ENCODE measurements at places on chromosomes 3 and 15. TPM values are rescaled to one million over a fixed set of nuclear protein-coding genes. Genes with fewer than 3 reads are reported as not detected.

Gene ADPGK
- 87.2 TPM for total RNA-seq

DNA sequence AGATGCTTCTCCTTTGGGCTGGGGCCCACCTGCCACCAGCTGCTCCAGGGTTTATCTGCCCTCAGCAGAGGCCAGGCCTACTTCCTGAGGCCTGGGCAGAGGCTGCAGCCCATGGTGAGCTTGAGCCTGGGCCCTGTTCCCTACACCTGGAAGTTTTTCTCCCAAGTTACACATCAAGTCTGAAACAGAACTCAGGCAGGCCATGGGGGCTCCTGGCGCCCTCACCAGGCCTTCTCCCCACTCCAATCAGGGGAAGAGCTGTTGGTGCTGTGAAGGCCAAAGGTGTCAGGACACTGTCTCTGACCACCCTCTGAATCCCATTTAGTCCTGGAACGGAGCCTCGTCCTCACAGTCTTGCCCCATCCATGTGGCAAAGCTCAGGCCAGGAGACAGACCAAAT is 7.3 kb downstream of the VWA5B2 start:
- DNase-seq, result no peak
- H3K4me3 ChIP-seq, result no peak overlapping the region
- no peaks in the 10 kb centered on the region for H3K4me1 ChIP-seq
- H3K36me3 ChIP-seq, result no peaks in the 10 kb centered on the region

- H3K4me3 ChIP-seq, result no peak overlapping the region
- no peak overlapping the region for H3K27ac ChIP-seq
- no peak for DNase-seq
- H3K27me3 ChIP-seq, result no peaks in the 10 kb centered on the region
- no peaks in the 10 kb centered on the region for H3K4me1 ChIP-seq
These were observed 387.9 kb downstream of the ZIC1 start for GRCh38 chr3:147797095-147797494.

DNA sequence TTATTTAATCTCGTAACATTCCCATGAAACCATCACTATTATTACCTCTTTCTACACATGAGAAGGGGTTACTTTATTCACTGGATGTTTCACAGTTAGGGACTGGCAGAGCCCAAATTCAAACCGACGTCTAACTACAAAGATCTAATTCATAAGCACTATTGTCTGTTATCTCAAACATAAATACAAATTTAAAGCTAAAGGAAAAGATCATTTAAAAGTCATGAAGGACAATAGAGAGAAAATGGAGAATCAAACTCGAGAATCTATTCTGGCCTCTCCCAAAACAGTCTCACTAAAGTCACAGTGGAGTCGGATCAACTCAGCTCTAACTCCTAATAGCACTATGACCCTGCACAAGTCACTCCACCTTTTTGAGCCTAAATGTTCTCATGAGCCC is 287.7 kb downstream of the ZIC4 start:
- H3K27me3 ChIP-seq, result no peaks in the 10 kb centered on the region
- no peak for DNase-seq
- no peak overlapping the region for H3K27ac ChIP-seq
- no peak overlapping the region for H3K4me3 ChIP-seq
- no peaks in the 10 kb centered on the region for H3K4me1 ChIP-seq
- no peaks in the 10 kb centered on the region for H3K36me3 ChIP-seq

Gene NOX5
- not detected for total RNA-seq

Gene MST1R
- 113 TPM for total RNA-seq

DNA sequence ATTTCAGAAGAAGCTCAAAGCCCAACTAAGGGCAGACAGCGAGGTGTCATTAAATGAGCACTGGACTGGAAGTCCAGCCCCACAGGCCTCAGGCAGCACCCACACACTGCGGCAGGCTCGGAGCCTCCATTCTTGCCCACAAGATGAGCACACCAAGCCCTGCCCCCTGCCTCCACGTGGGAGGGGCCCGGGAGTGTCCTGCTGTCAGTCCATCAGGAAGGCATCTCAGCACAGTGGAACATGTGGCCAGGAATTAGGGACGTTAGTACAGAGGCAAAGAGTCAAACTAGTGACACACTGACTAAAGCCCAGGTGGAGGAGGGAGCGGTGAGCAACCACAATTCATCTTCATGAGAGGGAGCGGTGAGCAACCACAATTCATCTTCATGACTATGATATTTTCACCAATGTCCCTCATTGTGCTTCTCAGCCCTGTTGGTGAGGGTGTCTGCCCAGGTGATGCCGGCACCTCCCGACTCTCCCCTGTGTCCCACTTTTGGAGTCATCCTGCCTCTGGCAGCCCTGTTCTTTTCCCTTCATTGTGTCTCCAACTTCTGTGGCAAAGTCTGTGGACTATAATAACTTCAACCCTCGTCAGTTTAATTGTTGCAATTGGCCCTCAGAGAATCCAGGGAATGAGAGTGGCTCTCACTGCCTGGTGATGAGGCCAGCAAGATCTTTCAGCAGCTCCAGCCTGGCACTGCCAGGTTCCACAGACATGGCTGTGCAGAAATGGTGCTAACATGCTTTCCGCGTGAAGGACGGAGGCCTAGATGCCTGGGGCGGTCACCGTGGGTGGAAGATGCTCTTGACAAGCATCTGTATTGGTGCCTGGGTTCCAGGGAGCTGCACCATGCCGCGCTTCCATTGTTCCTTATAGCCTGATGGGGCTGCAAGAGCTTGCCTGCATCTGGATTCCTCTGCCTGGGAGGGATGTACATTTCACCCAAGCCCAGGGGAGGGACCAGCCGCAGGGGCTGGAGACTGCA is 23.1 kb upstream of the SKOR1 start:
- H3K4me1 ChIP-seq, result no peaks in the 10 kb centered on the region
- no peaks in the 10 kb centered on the region for H3K27me3 ChIP-seq
- no peak overlapping the region for H3K4me3 ChIP-seq
- no peaks in the 10 kb centered on the region for H3K36me3 ChIP-seq
- DNase-seq, result no peak

Gene GOLGA8G
- not detected for total RNA-seq

DNA sequence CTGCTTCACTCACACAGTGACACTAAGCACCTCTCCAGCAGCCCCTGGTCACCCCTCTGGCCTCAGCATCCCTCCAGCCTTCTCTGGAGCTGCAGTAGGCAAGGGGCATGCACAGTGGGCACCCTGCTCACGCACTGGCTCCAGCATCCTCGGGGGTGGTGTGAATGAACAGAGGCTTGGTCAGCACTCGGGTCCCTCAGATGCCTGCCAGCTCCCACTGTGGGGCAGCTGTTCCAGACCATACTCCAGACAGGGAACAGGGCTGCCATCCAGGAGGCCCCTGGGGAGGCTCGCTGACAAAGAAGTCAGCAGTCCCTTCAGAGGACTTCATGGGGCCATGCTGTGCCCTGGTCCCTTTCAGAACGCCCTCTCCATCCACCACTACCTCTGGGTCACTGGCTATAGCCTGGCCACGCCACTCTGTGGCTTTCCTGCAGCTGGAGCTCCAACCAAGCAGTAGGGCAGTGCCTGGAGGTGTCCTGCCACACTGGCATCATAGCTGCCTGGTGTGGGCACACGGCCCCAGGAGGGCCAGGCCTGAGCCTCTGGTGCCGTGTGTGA is 26.3 kb downstream of the ALS2CL start:
- H3K36me3 ChIP-seq, result no peaks in the 10 kb centered on the region
- H3K27ac ChIP-seq, result no peak overlapping the region
- peak; percentile 5 for DNase-seq

GRCh38 chr15:47384341-47384740 is 333.0 kb upstream of the SEMA6D start:
- no peak overlapping the region for H3K4me3 ChIP-seq
- H3K4me1 ChIP-seq, result peaks cover 8% of the 10 kb centered on the region
- H3K27me3 ChIP-seq, result no peaks in the 10 kb centered on the region
- no peaks in the 10 kb centered on the region for H3K36me3 ChIP-seq
- DNase-seq, result no peak
- H3K27ac ChIP-seq, result no peak overlapping the region

Gene FOXB1
- total RNA-seq, result not detected

GRCh38 chr15:59839906-59840305 is 150.8 kb upstream of the BNIP2 start:
- no peaks in the 10 kb centered on the region for H3K4me1 ChIP-seq
- H3K27ac ChIP-seq, result no peak overlapping the region
- peaks cover 6% of the 10 kb centered on the region for H3K27me3 ChIP-seq

GRCh38 chr3:81920816-81921215 is 159.4 kb upstream of the GBE1 start:
- H3K4me3 ChIP-seq, result no peak overlapping the region
- DNase-seq, result no peak
- H3K27me3 ChIP-seq, result no peaks in the 10 kb centered on the region
- no peaks in the 10 kb centered on the region for H3K36me3 ChIP-seq
- H3K4me1 ChIP-seq, result no peaks in the 10 kb centered on the region

Gene EAF2
- total RNA-seq, result 7.1 TPM

Gene GOLGA6L4
- total RNA-seq, result 4.0 TPM

Gene TSC22D2
- 35.5 TPM for total RNA-seq

GRCh38 chr3:120172070-120172469 is 77.8 kb upstream of the GSK3B start:
- H3K4me3 ChIP-seq, result no peak overlapping the region
- no peaks in the 10 kb centered on the region for H3K27me3 ChIP-seq
- DNase-seq, result no peak
- H3K27ac ChIP-seq, result no peak overlapping the region
- H3K4me1 ChIP-seq, result no peaks in the 10 kb centered on the region
- H3K36me3 ChIP-seq, result no peaks in the 10 kb centered on the region

DNA sequence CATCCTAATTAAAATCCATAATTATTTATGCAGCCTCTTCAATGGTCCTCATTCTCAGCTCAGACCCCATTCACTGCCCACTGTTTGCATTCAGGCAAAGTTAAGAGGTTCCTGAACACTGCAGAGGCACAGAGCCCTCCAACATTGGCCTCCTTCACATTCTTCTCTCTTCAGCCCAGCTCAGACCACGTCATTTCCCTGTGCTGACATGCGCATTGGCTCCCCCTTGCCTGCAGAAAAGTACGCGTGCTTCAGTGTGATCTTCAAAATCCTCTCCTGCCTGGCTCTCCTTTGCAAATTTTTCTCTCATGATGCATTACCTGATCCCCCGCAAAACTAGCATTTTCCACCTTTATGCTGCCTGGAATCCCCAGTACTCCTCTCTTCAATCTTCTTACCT is 552.3 kb downstream of the NTRK3 start:
- no peak overlapping the region for H3K27ac ChIP-seq
- H3K27me3 ChIP-seq, result no peaks in the 10 kb centered on the region
- no peak for DNase-seq
- no peaks in the 10 kb centered on the region for H3K4me1 ChIP-seq

GRCh38 chr3:64900617-64901521 is 213.1 kb upstream of the ADAMTS9 start:
- H3K27ac ChIP-seq, result no peak overlapping the region
- no peaks in the 10 kb centered on the region for H3K36me3 ChIP-seq
- no peaks in the 10 kb centered on the region for H3K4me1 ChIP-seq
- no peak for DNase-seq
- H3K27me3 ChIP-seq, result no peaks in the 10 kb centered on the region

Gene CIDEC
- 49.7 TPM for total RNA-seq

Gene TM4SF18
- 0.82 TPM for total RNA-seq

Gene CASR
- 0.37 TPM for total RNA-seq

- H3K4me1 ChIP-seq, result peaks cover 20% of the 10 kb centered on the region
- H3K36me3 ChIP-seq, result no peaks in the 10 kb centered on the region
- H3K27ac ChIP-seq, result peak overlapping the region; percentile 82
- H3K4me3 ChIP-seq, result peak overlapping the region; percentile 32
- DNase-seq, result peak; percentile 63
These were observed 10.3 kb upstream of the KIF7 start for GRCh38 chr15:89665449-89666181.

GRCh38 chr3:54123776-54124196 is 1.4 kb downstream of the CACNA2D3 start:
- no peaks in the 10 kb centered on the region for H3K36me3 ChIP-seq
- DNase-seq, result no peak
- H3K27ac ChIP-seq, result peak overlapping the region; percentile 31

DNA sequence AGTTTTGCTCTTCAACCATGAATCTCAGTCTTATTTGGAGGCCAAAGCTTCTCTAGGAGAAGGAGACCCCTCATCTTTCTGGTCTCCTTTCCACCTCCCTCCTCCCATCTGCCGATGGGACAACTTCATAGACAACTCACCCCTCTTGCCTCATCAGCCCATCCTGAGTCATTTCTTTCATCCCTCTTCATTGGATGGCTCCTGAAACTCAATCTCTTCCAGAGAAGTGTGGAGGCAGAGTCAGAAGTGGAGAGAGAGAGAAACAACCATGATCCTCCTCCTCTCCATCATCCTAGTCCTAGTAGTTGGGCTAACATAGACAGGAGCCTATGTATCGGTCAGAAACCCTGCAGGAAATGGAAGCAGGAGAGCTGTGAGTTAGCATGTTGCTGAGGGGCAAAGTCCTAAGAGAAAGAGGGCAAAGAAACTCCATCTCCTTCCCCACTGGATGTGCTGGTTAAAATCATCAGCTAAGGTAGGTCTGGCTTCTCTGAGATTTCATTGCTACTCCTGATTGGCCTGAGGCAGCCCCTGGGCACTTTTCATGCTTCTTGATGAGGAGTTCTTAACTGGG is 21.3 kb upstream of the HCN4 start:
- H3K27me3 ChIP-seq, result peaks cover 41% of the 10 kb centered on the region
- H3K36me3 ChIP-seq, result no peaks in the 10 kb centered on the region
- no peaks in the 10 kb centered on the region for H3K4me1 ChIP-seq
- H3K4me3 ChIP-seq, result no peak overlapping the region

DNA sequence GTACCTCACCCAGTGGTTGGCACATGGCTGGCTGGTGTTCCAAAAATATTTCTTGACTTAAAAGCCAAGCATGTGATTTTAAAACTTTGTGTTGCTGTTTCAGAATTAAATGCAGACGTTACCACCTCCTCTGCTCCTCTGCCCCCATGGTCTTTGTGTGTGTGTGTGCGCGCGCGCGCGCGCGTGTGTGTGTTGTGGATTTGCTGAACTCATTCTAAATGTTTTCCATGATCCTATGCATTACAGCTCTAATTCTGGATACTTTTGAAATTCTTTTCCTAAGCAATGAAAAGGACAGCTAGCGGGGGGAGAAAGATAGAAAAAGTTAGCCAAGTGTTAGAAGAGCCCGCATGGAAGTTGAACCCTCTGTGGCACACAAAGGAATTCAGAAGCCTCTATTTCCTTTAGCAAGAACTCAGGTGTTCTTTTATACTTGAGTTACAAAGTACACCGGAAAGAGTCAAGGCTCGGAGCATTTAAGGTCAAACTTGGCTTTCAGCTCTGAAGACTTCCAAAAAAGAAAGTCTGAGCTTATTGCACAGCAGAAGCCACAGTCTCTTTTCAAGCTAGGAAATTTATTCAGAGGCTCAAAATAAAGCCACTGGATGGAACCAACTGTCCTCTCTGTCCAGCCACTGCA is 350.5 kb upstream of the TBL1XR1 start:
- no peak overlapping the region for H3K4me3 ChIP-seq
- H3K36me3 ChIP-seq, result no peaks in the 10 kb centered on the region
- H3K4me1 ChIP-seq, result no peaks in the 10 kb centered on the region
- H3K27ac ChIP-seq, result no peak overlapping the region
- DNase-seq, result no peak
- no peaks in the 10 kb centered on the region for H3K27me3 ChIP-seq

Gene STRIT1
- total RNA-seq, result not detected

GRCh38 chr3:25849091-25849490 is 59.2 kb downstream of the OXSM start:
- no peak overlapping the region for H3K4me3 ChIP-seq
- no peak for DNase-seq
- H3K36me3 ChIP-seq, result no peaks in the 10 kb centered on the region
- H3K27ac ChIP-seq, result no peak overlapping the region
- H3K27me3 ChIP-seq, result no peaks in the 10 kb centered on the region

Data from transverse colon (tissue), 4 donors.